Activated CD4-positive, CD25-positive, alpha-beta regulatory T cell treated with anti-CD3 and anti-CD28 coated beads, Interleukin-2, amount 50 U/mL, for 72 hours (primary cell): ENCODE measurements at places on chromosomes 2 and 18.

- no peak for DNase-seq
Measured at GRCh38 chr18:59923539-59924196, 23.9 kb downstream of the PMAIP1 start.

DNA sequence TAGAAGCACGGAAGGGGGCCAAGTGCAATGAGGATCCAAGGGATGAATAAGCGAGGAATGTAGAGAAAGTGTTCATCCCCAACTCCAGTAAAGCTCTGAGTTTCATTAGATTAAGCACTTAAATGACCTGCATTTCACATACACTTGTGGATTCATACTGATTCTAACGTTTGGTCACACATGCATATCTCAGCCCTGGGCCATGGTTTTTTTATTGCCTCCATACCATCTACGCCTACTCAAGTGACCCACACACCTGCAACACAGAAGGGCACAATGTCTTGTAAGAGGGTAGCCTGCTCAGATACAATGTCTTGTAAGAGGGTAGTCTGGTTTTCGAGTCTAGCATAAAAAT lies 566 bp upstream of the MRPS5 start:
- no peak for DNase-seq

DNA sequence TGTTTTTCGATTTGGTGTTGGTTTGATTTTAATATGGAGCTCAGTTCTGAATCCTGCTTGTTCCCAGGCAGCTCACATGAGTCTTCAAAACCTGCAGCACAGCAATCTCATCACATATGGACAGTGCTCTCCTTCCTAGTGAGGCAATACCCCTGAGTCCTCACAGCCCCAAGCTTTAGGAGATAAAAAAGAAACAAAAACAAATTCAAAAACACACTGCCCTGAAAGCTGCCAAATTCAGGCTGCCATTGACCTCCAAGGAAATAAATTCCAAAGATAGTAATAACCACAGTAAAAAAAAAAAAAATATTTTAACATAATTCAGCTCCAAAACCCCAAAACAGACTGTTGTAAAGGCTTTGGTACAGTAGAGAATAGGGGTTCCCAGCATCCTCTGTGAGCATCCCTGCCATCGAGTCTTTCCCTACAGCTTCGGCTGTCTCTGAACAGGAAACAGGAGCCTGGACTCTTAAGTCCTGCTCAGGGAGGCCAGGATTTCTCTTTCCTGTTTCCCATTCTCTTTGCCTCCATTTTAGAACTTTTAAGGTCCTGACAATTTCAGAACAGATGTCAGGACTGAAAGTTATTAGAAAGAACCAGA lies 14.7 kb upstream of the SP3 start:
- DNase-seq: no peak

DNA sequence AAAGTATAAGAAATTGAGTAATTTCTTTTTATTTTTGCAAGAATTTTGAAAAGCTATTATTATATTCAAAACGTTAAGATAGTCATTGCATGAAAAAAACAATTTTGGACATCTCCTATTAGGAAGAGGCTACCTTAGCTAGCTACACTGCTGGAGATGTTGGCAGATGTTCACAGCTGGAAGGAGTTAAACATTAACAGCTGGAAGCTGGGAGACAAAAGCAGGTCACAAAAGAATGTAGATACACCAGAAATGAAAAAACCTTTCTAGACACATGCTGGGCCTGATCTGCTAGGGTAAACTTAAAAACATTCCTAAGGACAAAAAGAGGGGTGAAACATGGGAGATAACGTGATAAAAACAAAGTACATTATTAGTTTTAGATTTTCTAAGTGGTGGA lies 84.4 kb downstream of the SESTD1 start:
- no peak for DNase-seq

DNA sequence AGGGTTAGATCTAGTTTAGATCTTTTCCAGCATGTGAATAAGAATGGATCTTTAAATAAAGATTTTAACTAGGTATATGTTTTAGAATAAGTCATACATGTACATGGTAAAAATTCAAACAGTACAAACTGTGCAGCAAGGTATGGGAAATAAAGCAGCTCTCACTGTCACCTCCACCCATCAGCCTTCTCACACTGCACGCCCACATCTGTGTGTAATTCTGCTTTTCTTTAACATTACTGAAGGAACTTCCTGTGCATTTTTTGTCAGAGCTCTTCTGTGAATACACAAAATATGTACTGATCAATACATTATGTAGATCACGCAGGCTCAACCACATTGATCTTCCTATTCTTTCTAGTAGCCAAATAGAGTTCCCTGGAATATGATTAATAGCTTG lies 3.4 kb downstream of the CASP8 start:
- DNase-seq: no peak

- DNase-seq: no peak
Measured at GRCh38 chr18:35045121-35045520, 3.9 kb downstream of the MAPRE2 start.

- no peak for DNase-seq
Measured at GRCh38 chr2:145411493-145411892, 891.6 kb upstream of the ZEB2 start.

DNA sequence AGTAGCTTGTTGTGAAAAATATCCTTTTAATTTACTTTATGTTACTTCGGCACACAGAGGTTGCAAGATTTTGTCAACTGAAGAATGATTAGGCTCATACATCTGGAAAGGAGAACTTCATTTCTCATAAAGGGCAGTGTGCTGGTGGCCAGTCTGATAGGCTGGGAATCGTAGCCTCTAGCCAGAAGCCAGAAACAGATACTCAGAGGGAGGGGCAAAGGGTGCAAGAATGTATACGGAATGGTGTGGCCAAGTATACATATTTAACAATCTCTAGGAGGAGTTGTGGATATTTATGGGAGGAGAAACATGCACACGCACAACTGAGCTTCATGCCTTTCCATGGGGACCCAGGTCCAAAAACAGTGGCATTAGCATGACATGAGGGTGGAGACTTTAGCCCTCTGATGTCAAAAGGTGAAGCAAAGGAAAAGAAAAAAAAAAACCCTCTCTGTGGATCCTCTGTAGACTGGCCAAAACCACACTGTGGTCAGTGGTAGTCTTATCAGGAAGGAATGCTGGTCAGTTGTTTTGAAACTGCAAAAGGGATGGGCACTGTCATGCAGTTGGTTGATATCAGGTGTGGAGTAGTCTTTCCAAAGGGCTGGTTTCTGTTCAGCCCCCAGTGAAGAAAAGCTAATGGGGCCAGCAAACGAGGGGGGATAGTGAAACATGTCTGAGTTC lies 34.9 kb upstream of the APCDD1 start:
- DNase-seq: no peak

DNA sequence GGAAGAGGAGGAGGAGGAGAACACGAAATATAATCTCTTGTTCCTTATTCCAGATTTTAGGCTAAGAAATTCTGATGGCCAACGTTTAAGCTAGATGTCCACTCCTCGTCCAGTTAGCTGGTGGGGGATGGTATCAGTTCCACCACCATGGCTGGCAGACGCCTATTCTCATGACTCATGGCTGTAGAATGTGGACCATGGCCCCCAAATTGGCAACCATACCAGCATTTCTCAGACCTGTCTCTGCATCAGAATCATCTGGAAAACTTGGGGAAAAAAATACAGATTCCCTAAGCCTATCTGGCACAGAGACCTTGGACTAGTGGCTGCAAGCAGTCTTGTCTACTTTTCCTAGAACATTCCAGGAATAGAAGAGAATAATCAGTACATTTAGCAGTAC lies 267.7 kb upstream of the SIX2 start:
- no peak for DNase-seq

DNA sequence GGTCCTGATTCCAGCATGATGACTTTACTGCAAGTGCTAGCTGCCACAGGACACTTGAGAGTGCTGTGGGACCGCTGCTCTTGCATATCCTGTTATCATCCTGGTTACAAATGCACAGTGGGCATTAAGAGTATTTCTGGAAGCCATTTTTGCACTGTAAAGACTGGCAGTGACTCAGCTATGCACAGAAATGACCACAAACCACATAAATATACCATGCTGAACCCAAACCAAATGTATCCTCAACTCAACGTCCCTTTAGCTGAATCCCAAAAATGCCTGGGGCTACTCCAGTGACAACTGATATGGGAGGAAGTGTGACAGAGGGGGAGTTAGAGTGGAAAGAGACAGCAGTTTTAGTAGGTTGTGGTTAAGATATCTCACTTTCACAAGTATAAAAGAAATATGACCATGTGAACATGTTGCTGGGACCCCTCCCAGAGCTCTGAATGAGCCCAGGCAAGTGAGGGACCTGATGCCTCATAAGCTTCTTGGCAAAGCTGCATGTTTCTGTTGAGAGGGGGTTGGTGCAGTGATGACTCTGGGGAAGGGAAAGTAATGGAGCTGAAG lies 37.3 kb downstream of the RHBDD1 start:
- no peak for DNase-seq

- DNase-seq: no peak
Measured at GRCh38 chr2:100517556-100517955, 45.2 kb upstream of the PDCL3 start.

GRCh38 chr2:148475626-148476025 lies 168.9 kb upstream of the EPC2 start:
- DNase-seq: no peak

- no peak for DNase-seq
Measured at GRCh38 chr18:48292229-48292628, 117.0 kb downstream of the ZBTB7C start.

DNA sequence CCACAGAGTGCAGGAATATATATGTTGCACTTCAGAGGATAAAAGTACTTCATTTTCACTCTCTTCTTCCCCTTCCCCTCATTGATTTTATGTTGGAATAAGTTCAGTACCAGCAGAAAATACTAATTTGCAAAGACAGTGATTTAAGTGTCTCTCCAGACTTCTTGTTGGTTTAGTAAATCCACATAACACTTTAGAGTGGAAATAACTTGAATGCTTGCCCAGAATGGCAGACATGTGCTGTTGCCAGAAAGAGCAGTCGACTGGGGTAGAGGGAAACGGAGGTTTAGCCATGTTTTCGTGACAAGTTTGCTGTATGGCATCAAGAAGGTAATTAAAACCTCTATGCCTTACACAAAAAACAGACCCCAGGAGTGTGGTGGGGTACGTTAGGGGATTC lies 246.0 kb upstream of the CXCR4 start:
- DNase-seq: no peak

GRCh38 chr2:196821195-196821594 lies 12.0 kb upstream of the C2orf66 start:
- no peak for DNase-seq

DNA sequence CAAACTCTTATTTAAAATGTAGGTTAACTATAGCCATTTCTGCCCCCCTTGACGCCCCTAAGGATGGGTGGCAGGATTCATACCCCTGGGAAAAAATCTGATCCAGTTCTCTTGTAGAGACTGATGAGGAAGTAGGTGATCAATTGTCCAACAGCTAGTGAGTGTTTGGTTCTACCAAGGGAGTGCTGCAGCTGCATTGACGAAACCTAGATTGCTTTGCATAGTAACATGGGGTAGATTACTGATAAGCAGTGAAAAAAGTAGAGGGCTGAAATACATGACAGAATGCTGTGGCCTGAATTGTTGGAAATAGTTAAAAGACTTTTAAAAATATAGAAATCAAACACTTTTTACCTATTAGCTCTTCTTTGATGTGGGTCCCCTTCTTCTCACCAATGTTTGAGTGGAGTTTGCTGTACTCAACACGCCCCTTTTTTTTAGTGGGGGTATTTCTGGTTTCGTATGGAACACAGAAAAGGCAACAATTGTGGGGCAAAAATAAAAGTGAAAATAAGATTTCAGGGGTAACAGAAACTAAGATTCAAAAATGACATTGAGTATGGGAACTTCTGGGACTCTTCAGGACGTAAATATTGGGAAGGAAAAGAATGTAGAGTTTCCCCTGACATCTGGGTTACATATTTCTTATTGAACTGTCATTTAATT lies 66.2 kb downstream of the MAIP1 start:
- no peak for DNase-seq

DNA sequence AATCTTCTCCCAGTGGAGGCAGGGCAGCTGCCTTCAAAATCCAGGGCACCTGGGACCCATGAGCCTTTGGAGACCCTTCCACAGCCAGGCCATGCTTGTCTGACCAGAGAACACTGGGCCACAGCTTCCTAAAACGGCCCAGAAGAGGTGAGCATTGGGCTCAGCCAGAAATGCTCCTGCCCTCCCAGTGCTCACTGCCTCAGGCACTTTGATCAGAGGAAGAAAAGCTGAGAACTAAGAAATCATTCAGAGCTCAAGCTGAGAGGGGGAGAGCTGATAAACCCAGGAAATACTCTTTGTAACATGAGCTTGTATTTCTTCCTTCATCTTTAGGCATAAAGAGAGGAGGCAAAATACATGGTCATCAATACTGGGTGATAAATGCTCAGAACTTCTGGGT lies 365.5 kb upstream of the KLHL29 start:
- DNase-seq: no peak

- no peak for DNase-seq
Measured at GRCh38 chr2:164969909-164970690, 14.8 kb upstream of the SLC38A11 start.

DNA sequence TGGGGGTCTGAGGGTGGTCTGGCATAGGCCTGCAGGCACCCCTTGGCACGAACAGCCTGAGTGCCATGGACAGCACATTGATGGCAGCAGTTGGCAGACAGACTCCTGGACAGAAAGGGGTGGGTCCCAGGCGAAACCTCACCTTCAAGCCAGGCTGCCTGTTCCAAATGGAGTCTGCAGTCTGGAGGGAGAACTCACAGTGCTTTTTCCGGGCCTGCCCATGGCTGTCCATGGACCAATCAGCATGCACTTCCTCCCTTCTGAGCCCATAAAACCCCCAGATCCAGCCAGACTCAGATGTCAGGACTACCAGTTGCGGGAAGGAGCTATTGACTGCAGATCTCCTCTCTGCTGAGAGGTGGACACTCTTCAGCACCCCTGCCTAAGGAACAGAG lies 694.6 kb upstream of the ACVR2A start:
- DNase-seq: no peak

DNA sequence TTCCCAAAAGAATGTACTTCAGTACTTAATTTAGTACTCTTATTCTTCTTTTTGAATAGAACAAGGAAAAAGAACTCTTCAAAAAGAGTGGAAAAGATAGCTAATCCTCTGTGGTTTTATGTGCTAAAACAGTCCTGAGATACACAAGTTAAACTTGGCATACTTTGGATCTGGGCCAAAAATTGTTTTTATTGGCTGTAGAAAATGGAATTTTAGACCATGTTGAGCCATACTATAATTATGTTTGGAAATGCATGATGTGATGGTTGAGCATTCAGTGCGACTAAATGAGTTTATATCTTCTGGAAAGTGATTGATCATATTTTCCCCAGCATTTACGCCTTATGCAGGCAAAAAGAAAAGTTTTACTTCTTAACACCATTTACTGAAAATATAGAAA lies 18.0 kb upstream of the PDE1A start:
- no peak for DNase-seq

GRCh38 chr2:31859959-31860358 lies 150.8 kb downstream of the MEMO1 start:
- DNase-seq: no peak

- no peak for DNase-seq
Measured at GRCh38 chr2:74596584-74596983, 42.1 kb downstream of the DOK1 start.

GRCh38 chr18:53457068-53457467 lies 767.4 kb downstream of the MBD2 start:
- no peak for DNase-seq
